ENCODE measurements at places on chromosomes 7 and 10.

GRCh38 chr10:70250961-70251680 lies 17.9 kb upstream of the PPA1 start:
- DNase-seq = no peak

GRCh38 chr7:131533151-131533559 lies 23.3 kb downstream of the PODXL start:
- DNase-seq = no peak

- DNase-seq = no peak
These were observed 6.7 kb downstream of the FAM180A start for GRCh38 chr7:135741905-135742304.

DNA sequence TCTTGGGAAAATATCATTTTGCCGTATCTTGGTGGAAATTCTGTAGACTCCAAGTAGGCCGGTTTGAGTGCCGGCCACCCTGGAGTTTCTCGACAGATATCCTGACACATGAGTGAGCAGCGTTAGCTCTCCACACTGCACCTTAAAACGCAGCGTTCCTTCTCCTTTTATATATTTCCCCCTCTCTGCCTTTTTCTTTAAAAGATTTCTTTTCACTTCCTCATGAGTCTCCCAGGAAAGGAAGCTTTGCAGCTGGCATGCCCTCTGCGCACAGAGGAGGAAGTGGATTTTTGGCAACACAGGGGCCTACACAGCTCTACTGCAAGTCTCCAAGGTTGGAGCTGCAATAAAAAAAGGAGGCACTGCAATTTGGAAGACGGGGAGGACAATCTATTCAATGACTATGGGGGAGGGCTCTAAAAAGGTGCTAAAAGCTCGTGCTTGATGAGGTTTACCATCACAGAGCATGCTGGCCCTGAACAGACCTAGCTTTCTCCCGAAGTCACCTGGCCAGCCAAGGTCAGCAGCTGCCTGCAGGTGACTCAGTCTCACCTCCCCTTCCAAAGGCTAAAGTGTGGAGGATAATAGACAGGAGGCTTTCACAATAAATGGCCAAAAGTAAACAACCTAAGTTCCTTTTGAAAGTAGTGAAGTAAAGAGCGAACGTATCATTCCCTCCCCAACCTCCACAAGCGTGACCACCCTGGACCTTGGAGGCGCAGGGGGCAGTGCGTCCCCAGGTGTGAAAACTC lies 252.8 kb downstream of the ZMYND11 start:
- DNase-seq = no peak

DNA sequence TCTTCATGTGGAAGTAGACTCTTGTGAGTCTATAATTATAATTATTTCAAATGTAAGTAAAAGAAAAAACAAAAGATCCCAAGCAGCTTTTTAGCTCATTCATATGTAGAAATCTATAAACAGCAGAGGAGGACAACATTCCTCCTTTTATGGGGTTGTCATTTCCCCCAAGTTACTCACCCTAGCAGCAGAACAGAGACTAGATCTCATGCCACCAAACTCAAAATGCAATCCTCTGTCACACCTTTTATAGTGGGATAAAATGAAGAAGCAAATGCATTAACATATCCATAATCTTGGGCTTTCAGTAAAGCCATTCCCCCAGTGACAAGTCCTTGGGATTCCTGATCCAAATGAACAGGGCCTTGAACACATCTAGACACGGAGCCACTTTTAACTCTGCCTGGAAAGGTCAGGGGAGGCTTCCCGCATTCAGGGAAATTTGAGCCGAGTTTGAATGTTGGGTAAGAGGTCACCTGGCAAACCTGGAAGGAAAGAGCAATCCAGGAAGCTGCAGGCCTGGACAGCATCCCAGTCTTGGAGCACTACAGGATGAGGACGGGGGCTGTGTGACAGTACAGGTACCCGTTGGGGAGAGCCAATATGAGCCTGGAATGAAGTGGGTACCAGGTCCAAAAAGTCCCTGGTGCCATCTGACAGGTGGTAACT lies 76.4 kb downstream of the DOCK4 start:
- no peak for DNase-seq

All from effector memory CD8-positive, alpha-beta T cell (primary cell).